CD8-positive, alpha-beta memory T cell (primary cell): ENCODE measurements at places on chromosomes 5 and 9.

- no peak for DNase-seq
Measured at GRCh38 chr9:90637626-90638025, 5.0 kb downstream of the DIRAS2 start.

DNA sequence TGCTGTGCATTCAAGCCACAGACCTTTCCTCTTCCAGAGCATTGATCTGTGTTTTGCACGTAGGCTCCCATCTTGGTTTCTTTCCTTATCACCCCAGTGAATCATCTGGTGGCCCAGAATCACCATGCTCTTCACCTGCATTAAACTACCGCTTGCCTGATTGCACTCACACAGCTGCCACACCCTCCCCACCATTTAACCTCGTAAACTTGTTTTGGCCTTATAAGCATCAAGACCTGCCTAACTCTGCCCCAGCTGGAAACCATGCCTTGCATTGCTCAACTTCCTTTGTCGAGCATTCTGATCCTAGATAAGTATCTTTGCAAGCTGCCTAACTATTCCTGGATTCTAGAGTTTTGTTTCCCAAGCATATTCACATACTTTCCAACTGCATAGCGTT is 369.6 kb upstream of the SEMA6A start:
- DNase-seq: no peak

DNA sequence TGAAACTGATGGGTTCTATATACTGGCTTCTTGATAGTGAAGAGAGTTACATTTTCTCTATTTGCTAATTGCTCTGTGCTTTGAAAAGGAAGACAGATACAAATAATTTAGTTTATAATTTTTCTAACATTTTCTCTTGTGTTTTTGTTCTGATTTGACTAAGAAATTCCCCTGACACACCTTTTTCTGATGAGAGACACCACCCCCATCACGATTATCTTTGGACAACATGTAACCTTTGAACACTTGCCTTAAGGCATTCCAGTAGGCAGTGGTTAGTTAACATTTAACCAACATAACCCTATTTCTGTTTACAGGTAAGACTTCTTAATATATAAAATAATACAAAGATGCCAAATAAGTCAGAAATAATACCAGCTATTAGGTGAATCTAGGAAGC is 4.1 kb upstream of the PTBP3 start:
- DNase-seq: no peak

GRCh38 chr5:112546946-112547592 is 128.0 kb upstream of the EPB41L4A start:
- DNase-seq: no peak

GRCh38 chr9:70951749-70952727 is 169.4 kb downstream of the TRPM3 start:
- no peak for DNase-seq

DNA sequence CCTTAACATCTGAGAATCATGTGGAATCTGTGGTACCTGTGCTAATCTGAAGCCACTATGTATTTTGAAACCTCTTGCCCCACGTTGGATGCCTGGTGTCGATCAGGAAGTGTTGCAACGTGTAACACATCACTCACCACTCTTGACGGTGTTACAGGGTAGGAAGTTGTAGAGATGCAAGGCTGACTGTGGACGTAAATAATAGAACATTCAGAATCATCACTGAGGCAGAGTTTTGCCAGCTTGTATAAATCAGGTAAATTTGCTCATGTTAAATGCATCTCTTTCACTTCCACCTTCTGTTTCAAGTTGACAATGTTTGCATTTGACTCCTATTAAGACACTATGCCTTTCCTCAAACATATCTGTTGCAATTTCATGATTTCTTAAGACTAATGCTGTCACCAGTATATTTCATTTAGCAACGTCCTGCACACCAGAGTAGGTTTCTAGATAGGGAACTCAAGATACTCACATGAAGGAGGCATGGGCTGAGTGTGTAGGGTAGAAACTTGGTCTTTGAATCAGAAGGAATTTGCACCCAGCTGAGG is 38.1 kb downstream of the BASP1 start:
- DNase-seq: no peak

GRCh38 chr5:80204808-80205614 is 50.8 kb downstream of the SERINC5 start:
- DNase-seq: no peak

DNA sequence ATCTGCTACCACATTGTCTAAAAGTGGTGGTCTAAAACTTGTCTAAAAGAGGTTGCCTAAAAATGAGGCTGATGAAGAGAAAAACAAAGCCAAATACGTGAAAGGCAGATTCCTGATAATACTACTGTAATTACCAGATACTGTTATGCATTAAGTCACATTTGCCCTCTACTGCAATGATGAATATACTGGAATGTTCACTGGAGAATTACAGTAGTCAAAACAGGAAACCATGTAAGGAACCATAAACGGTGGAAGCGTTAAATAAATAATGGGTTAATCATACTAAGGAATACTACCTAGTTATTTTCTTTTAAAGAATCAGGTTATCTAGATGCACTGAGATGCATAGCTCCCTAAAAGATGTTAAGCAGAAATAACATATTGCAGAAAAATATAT is 201.3 kb downstream of the MCTP1 start:
- DNase-seq: no peak

DNA sequence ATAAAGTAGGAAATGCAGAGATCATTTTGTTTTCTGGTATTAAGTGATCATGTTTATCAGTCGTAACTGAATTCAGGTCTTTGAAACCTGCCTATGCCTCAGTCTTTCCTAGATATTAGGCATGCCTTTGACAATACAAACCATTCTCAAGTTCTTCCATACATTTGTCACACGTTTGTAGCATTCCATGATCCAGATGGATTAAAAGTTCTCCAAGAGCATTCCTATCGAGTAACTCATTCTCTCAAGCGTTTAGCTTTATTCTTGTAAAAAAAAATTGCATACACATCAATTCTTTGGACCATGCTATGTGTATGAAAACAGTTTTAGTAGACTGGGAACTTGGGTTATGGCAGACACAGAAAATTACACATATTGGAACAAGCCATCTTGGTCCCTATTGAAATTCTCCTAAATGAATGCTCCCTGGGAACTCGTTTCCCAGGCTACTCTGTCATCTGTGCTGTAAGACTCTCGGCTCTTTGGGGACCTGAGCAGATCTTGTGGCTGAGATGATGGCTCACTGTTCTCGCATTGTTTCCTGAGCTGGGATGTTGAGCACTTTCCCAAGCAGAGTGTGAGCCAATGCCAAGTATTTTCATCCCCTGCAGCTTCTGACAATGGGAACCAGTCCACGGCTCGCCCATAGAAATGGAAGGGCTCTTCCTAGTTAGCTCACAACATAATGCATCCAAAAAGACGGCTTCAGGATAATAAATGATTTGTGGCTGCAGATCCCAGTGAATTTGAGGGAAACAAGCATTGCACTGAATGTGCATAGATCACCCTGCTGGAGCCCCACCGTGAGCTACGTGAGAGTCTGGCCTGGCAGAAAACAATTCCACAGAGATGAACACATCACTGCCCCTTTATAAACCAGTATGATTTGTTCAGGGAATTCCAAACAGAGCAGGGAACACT is 230.2 kb downstream of the IRX1 start:
- DNase-seq: no peak

GRCh38 chr9:89468281-89468960 is 29.5 kb downstream of the SEMA4D start:
- DNase-seq: peak; percentile 49
